Heart right ventricle (tissue), 16 donors: ENCODE measurements at places on chromosomes 6 and 20.

- no peak for DNase-seq
Measured at GRCh38 chr6:1334684-1335083, 22.8 kb downstream of the FOXQ1 start.

GRCh38 chr20:38890497-38890818 is 35.8 kb upstream of the FAM83D start:
- no peak for DNase-seq

- DNase-seq, result no peak
Measured at GRCh38 chr20:48375804-48376203, 452.0 kb downstream of the PREX1 start.

DNA sequence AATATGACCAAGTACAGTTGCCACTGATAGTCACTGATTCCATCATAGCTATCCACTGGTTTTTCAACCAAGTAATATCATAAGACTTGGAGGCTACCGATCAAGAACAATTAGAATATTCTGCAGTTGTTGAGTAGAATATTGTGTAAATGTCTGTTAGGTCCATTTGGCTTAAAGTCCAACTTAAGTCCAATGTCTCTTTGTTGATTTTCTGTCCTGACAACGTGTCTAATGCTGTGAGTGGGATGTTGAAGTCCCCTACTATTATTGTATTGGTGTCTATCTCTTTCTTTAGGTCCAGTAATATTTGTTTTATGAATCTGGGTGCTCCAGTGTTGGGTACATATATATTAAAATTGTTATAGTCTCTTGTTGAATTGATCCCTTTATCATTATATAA is 13.9 kb downstream of the ARFGEF3 start:
- DNase-seq, result no peak

- DNase-seq, result no peak
Measured at GRCh38 chr6:55833284-55833683, 42.1 kb downstream of the BMP5 start.

DNA sequence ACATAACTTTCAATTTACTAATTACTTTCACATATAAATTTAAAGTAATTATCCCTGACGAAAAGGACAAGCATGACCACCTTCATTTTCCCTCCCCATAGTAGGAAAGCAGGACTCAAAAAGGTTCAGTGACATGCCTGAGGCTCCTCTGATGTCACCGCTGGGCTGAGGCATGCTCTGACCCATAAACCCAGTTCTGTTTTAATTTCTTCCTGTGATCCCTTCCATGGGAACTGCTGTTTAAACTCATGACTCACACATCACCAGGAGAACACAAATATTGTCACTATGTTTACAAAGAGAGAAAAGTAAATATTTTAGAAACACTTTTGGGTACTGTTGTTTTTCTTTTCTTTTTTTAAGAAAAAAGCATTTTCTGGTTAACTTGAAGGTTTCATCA is 38.0 kb upstream of the NR2E1 start:
- no peak for DNase-seq

DNA sequence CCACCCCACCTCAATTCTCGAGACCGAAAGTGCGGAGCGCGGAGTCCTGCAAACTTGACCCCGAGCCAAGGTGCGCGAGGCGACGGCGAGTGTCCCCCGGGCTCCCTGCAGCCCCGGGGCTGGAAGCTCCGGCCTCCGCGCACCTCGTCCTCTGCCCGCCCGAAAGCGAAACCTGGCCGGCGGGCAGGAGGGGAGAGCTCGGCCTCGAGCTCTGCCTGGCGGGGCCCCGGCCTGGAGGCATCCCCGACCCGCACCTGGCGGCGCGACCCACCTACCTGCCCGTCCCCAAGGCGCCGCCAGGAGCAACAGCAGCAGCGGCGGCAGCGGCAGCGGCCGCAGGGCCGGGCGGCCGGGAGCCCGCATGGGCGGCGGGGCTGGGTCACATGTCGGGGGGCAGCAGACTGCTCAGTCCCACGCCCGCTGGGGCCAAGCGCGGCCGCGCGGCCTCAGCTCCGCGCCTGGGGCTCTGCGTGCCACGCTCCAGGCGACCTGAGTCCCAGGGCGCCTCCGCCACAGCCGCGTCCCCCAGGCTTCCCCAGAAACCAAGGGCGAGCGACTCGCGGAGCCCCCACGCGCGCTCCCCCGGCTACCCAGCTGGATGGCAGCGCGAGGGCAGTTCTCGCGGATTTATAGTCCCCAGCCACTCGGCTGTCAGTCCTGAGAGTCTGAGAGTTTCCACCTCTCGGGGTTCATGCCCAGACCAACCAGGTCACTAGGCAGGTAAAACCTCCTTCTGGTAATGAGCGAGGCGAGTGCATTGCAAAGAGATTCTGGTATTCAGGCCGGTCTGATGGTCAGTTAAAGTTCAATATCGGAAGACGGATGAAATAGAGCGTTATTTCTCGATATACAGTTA is at the start of gene IL20RA:
Gene IL20RA, minus strand, starts transcription at position 600 of the 856 bp plus-strand sequence. Its CDS starts 237 bp downstream, at position 363.
- DNase-seq, result peak; percentile 21

DNA sequence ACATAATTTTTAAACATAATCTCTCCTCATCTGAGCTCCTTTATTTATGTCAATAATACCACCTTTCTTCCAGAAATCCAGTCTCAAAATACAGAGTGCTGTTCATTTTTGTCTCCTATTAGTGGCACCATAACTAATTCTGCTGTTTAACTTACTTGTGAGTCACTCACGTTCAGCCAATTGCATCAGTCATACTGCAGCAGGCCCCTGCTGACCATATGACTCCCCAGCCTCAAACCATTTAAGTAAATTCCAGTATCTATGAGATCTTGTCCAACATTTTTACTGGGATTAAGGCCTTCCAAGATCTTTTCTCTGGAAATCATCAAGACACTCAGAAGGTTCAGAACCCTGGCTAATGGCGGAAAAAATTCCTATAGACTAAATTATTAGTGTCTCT is 982.2 kb upstream of the MAP3K7 start:
- no peak for DNase-seq

DNA sequence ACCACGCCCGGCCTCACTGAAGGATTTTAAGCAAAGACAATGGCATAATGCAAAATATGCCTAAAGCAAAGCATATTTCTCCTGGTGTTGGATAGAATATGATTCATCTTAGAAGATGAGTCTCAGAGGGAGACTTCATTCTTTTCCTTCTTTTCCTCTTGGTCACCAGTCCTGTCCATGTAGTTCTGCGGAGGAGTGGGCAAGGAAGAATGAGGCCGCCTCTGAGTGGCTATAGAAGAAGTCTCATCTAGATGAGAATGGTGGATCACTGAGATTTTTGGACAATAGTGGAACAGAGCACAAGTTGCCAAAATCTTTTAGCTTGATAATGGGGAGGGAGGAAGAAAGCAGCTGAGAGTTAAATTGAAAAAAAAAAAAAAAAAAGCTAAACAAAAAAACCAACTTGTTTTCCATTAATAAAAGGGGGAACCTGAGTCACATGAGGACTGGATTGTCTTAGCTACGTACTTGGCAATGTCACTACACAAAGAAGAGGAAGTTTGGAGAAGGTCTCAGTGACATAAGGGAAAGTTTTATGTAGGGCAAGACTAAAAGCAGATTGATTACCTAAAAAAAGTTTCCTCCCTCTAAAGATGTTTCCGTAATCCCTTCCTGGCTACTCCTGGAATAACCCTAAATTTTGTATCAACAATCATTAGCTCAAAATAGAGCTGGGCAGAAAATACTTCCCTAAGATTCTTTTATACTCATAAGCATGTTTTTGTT is 6.0 kb downstream of the CD83 start:
- no peak for DNase-seq

DNA sequence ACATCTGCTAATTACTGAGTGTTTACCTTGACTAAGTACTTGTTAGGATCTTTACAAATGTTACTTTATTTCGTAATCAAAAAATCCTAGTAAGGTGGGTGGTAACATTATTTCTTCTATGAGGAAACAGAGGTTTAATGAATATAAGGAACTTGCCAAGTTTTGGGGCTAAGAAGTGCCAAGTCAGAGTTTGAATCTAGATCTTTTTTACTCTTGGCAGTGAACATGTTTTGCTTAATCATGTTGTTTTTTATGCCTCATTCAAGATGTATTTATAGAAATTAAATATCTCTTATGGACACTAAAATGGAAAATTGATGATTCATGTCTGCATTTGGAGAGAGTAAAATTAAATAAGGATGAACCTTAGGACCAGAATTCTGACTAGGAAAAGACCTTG is 393.7 kb downstream of the UTRN start:
- DNase-seq, result no peak

GRCh38 chr6:26175033-26175427 is 87.8 kb downstream of the HFE start:
- no peak for DNase-seq

DNA sequence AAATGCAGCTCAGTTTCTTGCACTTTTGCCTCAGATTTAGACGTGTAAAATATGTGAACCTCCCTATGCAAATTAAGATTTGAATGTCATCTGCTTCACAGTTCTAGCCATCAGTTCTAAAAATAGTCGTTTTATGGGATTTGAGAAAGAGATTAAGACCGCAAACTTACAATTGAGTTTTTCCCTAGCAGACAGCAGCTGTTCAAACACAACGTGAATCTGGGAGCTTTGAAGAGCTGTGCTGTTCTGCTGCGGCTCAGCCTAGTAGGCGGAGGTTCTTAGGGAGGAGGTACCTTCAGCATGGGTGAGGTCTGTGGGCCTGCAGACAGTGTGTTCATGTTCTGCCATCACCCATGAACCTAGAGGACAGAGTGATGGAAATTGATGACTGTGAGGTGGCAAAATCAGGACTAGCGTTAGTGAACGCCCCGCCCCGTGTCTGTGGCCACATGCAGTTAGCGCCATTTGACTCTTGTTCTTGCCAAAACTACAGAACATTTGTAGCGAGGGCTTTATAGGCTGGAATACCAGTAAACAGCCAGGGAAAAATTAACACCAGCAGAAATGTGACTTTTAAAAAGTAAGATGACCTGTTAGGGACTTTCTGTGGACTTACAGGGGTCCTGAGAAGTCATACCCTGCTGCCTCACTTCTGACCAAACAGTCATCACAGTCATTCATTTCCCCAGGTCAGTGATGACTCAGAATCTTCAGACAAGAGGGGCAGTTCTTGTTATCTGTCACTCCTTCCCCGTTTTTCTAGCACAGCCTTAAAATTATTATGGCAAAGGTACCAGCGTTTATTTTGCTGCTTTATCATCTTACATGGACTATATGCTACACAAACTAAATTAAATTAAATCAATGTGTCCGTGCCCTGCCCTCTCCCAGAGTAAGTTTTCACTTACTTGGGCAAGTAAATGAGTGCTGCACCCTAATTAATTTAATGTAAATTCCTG is 84.3 kb upstream of the TMEM181 start:
- peak; percentile 4 for DNase-seq

GRCh38 chr6:125066964-125067363 is 86.6 kb upstream of the TPD52L1 start:
- no peak for DNase-seq

DNA sequence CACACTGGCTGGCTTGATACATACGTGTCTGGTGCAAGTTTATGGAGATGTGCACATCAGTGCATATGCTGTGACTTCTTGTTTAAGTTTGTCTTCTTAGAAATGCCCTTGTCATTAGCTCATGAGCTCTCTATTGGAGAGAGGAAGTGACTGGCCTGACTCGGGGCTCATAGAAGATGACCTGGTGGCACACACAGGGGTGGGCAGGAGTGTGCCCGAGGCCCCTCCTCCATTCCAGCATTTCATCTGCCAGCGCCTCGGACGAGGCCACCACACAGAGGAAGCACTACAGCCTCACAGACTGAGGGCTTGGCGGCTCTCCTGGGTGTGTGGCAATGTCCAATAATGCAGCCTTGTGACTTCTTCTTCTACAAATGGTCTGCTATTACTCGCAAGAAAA is 109.7 kb downstream of the FAM120B start:
- DNase-seq, result no peak
